Activated naive CD4-positive, alpha-beta T cell treated with anti-CD3 and anti-CD28 coated beads for 36 hours (primary cell): ENCODE measurements at places on chromosomes 4 and X. TPM values are rescaled to one million over a fixed set of nuclear protein-coding genes. Genes with fewer than 3 reads are reported as not detected.
A peak's percentile ranks its signal among the peaks of the same experiment; 100 is the strongest.

REPS2 gene
- total RNA-seq, result not detected

- H3K4me3 ChIP-seq, result no peak overlapping the region
- H3K27ac ChIP-seq, result no peak overlapping the region
- H3K27me3 ChIP-seq, result peaks cover 65% of the 10 kb centered on the region
- peaks cover 4% of the 10 kb centered on the region for H3K4me1 ChIP-seq
- H3K36me3 ChIP-seq, result no peaks in the 10 kb centered on the region
Observed at GRCh38 chr4:25028851-25029250, 1.9 kb downstream of the LGI2 start.

DNA sequence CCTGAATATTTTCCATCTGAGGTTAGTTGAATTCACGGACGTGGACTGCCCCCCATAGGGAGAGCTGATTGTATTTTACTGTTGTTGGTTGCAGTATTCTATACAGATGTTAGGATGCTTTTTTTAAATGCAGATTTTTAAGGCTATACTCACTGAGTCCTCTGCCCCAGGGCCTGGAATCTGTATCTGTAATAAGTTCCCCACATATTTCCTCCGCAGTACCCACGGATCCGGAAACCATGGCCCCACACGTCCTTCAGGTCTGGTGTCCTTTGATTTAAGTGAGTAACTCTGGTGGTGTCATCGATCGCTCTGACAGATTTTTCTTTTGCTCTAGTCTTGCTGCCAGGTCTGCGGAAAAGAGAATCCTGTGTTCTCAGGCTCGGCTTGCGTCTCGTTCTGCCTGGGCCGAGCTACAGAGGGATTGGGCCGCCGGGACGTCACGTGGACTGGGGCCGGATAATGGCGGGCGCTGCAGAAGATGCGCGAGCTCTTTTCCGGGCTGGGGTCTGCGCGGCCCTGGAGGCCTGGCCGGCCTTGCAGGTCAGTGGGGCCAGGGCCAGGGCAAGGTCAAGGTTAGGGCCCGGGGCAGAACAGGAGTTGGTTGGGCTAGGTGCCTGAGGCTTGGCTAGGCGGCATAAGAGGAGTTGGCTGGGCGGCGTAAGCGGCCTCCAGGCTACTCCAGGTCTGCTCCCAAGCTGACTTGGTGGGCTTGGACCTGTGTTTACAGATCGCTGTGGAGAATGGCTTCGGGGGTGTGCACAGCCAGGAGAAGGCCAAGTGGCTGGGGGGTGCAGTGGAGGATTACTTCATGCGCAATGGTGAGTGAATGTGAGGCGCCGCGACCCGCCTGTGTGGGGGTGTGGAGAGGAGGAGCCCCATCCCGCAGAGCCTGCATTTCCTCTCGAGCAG, at the start of gene TSR2:
TSR2 (plus strand) TSS at position 445 of the 912 bp plus-strand sequence; CDS start at position 463, 18 bp downstream.
- DNase-seq, result peak; percentile 86
- H3K4me3 ChIP-seq, result peak within 1 kb of the TSS; percentile 89
- H3K27me3 ChIP-seq, result no peaks in the 10 kb centered on the region

HMGN5 gene
- total RNA-seq, result 6.2 TPM
